Renal pelvis (tissue), 12 donors: ENCODE measurements at places on chromosomes 2 and 18. TPM values are rescaled to one million over a fixed set of nuclear protein-coding genes. Genes with fewer than 3 reads are reported as not detected.

Gene ATP6V1C2
- polyA plus RNA-seq, result 6.7 TPM

Gene REL
- 8.5 TPM for polyA plus RNA-seq

Gene SLC5A7
- polyA plus RNA-seq, result 0.76 TPM

Gene AQP12A
- 0.33 TPM for polyA plus RNA-seq

Gene DTNB
- polyA plus RNA-seq, result 21.2 TPM

Gene ABCG5
- 0.75 TPM for polyA plus RNA-seq

Gene VAMP5
- polyA plus RNA-seq, result 46.1 TPM

Gene TAF4B
- polyA plus RNA-seq, result 4.6 TPM

Gene COX7A2L
- 181 TPM for polyA plus RNA-seq

Gene SP140
- 1.5 TPM for polyA plus RNA-seq

Gene SMAD4
- 165 TPM for polyA plus RNA-seq

Gene LHCGR
- polyA plus RNA-seq, result 0.70 TPM

Gene NPHP1
- 13.4 TPM for polyA plus RNA-seq

Gene SKA1
- polyA plus RNA-seq, result 6.8 TPM

Gene SLC4A5
- 1.9 TPM for polyA plus RNA-seq

Gene CAVIN2
- polyA plus RNA-seq, result 37.8 TPM

Gene HJURP
- polyA plus RNA-seq, result 24.9 TPM

DNA sequence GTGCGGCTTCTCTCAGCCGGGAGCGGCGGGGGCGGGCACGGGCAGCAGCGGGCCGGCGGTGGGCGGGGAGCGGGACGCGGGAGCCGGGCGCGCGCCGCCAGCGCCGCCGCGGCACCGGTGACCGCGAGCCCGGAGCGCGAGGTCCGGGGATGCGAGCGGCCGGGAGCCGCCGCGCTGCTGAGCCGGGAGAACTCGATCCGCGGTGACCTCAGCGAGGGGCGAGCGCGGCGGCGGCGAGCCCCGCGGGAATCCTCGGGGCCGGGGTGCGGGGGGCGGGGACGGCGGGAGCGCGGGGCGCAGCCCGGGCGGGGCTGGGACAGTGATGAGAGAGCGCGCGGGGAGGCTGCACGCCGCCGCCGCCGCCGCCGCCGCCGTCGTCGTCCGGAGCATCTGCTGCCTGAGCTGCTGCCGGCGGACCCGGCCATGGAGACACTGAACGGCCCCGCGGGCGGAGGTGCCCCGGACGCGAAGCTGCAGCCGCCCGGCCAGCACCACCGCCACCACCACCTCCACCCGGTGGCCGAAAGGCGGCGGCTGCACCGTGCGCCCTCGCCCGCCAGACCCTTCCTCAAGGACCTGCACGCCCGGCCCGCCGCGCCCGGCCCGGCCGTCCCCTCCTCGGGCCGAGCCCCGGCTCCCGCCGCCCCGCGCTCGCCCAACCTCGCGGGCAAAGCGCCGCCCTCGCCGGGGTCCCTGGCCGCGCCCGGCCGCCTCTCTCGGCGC lies at the start of gene MTCL1:
Gene MTCL1, plus strand, starts transcription at position 319 of the 723 bp plus-strand sequence. Its CDS starts 105 bp downstream, at position 424.
- DNase-seq, result no peak

GRCh38 chr2:11257964-11258363 lies 86.5 kb downstream of the ROCK2 start:
- DNase-seq, result no peak

DNA sequence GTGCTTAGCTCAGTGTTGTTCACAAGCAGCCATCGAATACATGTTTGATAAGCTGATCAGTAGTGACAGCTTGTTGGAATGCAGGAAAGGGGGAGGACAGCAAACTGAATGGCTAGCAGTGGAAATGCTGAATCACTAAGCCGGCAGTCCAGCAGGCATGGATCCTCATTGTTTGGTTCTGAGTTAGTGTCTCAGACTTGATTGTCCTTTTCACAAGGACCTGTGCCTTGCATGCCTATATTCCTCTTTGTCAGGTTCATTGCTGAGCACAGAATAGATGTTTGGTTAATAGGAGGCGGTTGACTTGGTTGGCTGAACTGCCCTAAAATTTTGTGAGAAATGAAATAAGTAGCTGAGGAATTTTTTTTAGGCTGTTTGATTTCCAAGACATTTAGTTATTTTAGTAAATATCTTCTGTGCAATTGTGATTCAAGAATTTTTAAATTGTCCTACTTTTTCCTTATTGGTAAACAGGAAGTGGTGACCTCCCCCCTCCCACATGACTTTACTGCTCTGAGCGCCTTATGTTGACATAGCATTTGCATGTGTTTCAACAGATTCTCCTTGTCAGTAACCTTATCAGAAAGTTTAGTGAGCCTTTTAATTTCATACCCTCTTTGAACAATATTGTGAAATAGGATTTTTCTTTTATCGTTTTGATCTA lies 21.4 kb upstream of the STON1 start:
- no peak for DNase-seq

DNA sequence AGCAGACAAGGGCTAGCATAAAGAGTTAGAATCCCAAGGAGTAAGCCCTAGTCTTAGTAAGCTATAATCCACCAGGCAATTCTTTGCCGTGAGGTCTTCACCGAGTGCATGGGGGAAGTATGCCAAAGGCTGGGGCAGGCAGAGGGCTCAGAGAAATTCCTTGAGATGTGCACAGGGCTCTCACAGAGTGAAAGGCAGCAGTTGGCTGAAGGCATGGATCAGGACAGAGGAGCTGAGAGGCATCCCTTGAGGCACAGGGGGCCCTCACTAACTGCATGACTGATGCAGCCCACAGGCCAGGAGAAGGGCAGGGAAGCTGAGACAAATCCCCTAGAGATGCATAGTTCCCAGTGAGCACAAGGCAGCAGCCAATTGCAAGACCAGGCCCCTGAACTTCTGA lies 34.1 kb downstream of the PTH2R start:
- DNase-seq, result no peak

GRCh38 chr2:234422981-234423431 lies 73.9 kb downstream of the ARL4C start:
- no peak for DNase-seq

DNA sequence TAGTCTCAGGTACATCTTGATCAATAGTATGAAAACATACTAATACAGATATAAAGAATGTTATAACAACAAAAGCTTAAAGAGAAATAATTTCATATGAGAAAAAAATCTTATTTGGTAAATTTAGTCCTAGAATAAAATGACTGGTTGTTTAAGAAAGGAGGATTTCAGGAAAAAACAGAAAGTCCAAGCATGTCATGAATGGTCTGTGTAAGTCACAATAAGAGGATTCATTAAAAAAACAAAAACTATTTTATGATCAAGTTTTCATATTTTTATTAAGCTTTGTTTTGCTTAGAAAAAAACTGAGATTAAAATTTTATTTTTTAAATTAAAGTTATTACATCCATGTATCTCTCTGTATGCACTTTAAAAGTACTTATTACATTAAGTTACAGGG lies 353.9 kb upstream of the SPHKAP start:
- DNase-seq, result no peak

DNA sequence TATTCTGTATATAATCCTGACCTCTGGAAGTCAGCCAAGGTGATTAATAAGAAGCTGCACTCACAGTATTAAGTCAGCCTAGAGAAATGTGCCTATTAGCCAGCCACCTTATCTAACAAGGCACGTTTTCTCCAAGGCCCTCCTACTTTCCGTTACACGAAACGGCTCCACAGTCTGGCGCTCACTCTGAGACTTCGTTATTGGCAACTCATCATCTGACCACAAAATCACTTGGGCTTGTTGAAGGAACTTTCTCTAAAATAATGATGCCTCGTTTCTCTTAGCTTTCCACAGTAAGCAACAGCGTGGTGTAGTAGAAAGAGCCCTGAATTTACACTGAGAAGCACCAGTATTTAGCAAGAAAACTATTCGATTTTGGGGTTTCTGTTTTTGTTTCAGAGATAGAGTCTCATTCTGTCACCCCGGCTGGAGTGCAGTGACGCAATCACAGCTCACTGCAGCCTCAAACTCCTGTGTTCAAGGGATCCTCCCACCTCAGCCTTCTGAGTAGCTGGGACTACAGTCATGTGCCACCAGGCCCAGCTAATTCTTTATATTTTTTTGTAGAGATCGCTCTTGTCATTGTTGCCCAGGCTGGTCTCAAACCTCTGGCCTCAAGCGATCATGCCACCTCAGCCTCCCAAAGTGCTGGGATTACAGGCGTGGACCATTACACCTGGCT lies 53.6 kb upstream of the SLC14A1 start:
- no peak for DNase-seq

- no peak for DNase-seq
Measured at GRCh38 chr18:78980777-78981380, 1.3 kb downstream of the SALL3 start.

DNA sequence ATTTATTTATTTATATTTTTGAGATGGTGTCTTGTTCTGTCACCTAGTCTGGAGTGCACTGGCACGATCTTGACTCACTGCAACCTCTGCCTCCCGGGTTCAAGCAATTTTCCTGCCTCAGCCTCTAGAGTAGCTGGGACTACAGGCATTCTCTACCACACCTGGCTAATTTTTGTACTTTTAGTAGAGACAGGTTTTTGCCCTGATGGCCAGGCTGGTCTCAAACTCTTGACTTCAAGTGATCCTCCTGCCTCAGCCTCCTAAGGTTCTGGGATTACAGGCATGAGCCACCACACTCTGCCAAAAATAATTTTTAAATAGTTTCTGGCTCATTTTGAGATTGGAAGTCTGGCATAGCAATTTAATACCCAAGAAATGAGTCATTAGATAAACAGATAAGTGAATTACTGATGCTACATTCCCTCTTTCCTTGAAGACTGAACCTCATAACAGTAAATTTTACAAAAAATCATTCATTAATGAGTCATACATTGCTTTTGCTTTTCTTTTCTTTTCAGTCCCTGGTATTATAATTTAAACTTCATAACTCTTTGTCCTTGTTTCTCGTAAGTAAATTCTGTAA lies 881.6 kb upstream of the PIK3C3 start:
- DNase-seq, result no peak

GRCh38 chr18:3753106-3753505 lies 303.1 kb downstream of the TGIF1 start:
- DNase-seq, result no peak

DNA sequence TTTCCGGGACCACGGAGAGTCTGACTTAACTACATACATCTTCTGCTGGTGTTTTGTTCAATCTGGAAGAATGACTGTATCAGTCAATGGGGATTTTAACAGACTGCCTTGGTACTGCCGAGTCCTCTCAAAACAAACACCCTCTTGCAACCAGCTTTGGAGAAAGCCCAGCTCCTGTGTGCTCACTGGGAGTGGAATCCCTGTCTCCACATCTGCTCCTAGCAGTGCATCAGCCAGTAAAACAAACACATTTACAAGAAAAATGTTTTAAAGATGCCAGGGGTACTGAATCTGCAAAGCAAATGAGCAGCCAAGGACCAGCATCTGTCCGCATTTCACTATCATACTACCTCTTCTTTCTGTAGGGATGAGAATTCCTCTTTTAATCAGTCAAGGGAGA lies 23.1 kb downstream of the ICOS start:
- DNase-seq, result no peak

DNA sequence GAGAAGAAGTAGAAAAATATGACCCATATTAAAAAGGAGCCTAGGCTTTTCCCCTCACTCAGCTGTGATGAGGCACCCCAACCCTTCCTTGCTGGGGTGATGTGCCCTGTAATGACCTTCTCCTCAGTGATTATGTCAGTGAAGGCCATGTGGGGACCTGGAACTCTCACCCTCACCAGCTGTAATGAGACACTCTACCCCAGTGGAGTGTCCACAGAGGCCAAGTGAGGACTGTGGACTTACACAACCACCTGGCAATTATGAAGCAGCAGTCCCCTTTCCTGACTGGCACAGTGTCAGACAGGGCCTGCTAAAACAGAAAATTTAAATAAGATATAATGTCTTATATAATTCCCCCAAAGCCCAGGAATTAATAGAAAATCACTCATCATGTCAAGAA lies 54.2 kb downstream of the SEMA4F start:
- DNase-seq, result no peak

DNA sequence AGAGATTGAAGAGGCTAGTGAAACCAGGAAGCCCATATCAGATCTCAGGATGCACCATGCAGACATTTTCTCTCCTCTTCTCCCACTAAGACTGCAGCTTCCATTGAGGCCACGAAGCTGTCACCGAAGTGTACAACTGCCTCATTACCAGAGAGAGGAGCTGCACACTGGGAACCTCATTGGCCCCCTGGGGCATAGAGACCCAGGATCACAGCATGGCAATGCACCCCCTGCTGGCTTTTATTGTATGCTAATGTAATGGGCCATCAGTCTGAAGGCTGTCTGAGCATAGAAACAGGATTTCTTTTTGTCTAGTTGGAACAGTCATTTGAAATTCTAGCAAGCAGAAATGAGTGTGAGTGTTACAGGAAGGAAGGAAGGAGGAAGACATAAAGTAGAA lies 861.6 kb upstream of the CELF4 start:
- DNase-seq, result no peak

- no peak for DNase-seq
Measured at GRCh38 chr2:212359425-212360067, 179.1 kb downstream of the ERBB4 start.

DNA sequence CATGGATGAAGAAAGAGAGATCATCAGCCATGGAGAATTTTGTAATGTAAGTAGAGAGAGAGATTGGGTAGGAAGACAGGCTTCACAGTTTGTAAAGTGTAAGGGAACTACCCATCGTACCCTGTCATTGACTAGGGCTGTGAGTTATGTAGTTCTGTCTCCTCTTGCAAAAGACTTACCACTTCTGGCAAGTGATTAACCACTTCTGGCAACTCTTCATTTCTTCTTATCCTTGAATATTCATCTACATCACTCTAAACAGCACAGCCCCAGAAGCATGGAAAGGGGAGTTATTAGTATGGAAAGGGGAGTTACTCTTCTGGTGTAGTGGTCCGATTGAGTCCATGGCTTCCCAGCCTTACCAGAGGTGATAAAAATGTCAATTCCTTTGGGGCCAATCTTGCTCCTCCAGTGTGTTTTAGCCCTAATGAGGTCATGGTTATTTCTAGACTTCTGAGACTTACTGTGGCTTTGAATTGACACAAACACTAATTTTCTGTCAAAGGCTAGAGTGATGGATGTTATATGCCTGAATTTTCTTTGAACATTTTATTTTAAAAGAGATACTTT lies 52.0 kb downstream of the STAT1 start:
- DNase-seq, result no peak

GRCh38 chr2:30260941-30261340 lies 29.6 kb downstream of the LBH start:
- no peak for DNase-seq

GRCh38 chr2:106095478-106096298 lies 98.4 kb downstream of the UXS1 start:
- DNase-seq, result no peak

DNA sequence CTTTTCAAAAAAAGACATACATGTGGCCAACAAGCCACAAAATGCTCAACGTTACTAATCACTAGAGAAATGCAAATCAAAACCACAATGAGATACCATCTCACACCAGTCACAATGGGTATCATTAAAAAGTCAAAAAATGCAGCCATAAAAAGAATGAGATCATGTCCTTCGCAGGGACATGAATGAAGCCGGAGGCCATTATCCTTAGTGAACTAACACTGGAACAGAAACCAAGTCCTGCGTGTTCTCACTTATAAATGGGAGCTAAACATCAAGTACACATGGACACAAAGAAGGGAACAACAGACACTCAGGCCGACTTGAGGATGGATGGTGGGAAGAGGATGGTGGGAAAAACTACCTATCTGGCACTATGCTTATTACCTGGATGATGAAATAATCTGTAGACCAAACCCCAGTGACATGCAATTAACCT lies 17.8 kb upstream of the ATL2 start:
- DNase-seq, result no peak

GRCh38 chr2:54063967-54064535 lies 51.4 kb upstream of the ACYP2 start:
- DNase-seq, result no peak
